ENCODE measurements at places on chromosomes 1 and 21. TPM values are rescaled to one million over a fixed set of nuclear protein-coding genes. Genes with fewer than 3 reads are reported as not detected.

DNA sequence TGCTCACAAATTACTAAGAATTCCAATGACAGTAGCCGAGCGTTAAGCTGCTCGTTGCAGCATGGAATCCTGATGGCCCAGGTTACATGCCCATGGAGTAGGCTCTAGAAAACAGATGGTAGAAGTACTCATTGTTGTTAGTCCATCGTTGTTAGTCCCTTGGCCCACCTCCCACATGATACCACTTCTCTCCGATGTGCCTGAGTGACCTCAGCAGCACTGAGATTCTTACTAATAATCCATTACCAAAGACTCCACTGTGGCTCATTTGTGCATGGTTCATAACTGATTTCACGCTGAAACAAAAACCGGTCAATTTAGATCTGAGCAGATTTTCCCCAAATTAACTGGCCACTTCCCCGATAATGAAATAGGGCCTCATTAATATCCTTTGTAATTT is 772.3 kb upstream of the CXADR start:
- DNase-seq: no peak

DNA sequence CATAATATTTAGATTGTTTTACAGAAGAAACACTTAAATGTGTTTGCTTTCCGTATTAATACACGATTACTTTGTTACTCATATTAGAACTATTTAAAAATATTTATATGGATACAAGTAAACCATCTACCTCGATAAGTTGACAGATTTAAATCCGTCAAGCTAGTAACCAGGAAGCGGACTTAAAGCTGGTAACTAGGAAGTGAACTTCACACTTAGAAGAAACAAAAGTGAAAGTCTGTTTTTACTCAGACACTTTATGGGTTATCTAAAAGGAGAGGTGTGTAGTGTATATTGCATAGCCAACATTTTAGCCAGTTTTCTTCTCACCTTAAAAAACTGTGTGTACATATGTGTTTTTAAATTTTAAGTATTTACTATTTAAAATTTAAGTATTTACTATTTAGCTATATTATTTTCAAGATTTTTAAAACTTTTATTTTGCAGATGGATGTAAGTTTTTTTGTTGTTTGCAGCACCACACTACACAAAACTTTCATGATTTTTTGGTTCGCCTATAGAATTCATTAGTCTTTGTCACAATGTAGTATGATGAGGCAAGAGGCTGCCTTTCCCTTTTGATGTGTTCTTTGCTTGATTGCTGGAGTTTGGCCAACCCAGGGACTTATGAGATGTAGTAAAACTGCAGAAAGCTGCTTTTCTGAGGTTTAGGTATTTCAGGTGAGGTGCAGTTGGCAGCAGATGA is 2.7 kb downstream of the USP25 start:
- no peak for DNase-seq

- no peak for DNase-seq
Observed at GRCh38 chr1:85172684-85173337, 28.0 kb downstream of the SYDE2 start.

The PGLYRP3 gene
- not detected for total RNA-seq

GRCh38 chr1:20070357-20070756 is 363 bp downstream of the PLA2G5 start:
- DNase-seq: no peak

The SPATA45 gene
- total RNA-seq: not detected

The TLCD4 gene
- total RNA-seq: 0.06 TPM

DNA sequence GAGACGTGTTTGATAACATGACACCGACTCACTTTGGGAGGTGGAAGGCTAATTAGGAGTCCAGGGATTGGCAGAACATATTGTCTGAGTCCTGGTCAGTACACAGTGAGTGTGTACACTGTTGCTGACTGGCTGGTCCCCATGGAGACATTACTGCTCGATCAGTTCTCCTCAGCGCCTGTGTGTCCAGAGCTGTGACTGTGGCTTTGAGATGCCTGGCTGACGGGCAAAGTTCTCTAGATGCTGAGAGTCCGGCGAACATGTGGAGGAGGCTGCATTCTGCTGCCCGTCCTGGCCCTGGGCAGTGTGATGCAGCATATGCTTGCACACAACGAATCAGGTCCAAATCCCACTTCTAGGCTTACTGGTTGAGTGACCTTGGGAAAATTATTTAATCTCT is 280.1 kb upstream of the ST6GALNAC5 start:
- no peak for DNase-seq

DNA sequence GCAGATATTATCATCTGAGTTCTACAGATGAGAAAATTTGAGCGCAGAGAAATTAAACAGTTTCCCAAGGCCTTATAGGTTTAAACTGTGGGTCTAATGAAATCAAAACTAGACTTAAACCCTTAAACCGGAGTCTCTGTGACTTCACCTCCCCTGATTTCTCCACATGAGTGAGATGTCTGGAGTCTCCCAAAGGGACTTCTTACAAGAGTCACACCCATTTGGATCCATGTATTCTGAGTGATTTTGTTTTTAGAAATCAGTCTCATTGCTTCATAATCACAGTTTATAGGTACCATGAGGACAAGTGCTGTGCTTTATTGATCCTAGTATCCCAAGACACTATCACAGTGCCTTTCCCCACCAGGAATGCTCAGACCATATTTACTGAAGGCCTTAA is 206.0 kb upstream of the JUN start:
- DNase-seq: no peak

GRCh38 chr1:69451196-69451595 is 116.5 kb upstream of the LRRC7 start:
- DNase-seq: no peak

The SYTL1 gene
- total RNA-seq: 103 TPM

The ZBTB8A gene
- total RNA-seq: not detected

The SPRR5 gene
- total RNA-seq: not detected

DNA sequence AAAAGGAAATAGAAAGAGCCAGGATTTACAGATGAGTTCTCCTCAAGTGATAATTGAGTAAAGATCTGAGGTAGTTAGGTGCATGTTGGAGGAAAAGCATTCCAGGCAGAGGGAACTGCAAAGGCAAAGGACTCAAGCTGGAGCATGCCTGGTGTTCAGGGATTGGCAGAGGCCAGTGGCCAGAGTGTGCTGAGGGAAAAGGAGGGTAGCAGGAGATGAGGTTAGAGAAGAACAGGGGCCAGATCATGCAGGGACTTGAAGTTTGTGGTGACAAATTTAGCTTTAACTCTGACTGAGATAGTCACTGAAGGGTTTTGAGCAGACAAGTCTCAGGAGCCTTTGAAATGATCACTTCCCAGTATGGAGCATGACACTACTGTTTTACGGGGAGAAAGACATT is 19.0 kb upstream of the GTF2B start:
- DNase-seq: no peak

- no peak for DNase-seq
Observed at GRCh38 chr1:1124508-1124785, 8.6 kb upstream of the C1orf159 start.

GRCh38 chr1:78047106-78047505 is 1.3 kb downstream of the GIPC2 start:
- no peak for DNase-seq

DNA sequence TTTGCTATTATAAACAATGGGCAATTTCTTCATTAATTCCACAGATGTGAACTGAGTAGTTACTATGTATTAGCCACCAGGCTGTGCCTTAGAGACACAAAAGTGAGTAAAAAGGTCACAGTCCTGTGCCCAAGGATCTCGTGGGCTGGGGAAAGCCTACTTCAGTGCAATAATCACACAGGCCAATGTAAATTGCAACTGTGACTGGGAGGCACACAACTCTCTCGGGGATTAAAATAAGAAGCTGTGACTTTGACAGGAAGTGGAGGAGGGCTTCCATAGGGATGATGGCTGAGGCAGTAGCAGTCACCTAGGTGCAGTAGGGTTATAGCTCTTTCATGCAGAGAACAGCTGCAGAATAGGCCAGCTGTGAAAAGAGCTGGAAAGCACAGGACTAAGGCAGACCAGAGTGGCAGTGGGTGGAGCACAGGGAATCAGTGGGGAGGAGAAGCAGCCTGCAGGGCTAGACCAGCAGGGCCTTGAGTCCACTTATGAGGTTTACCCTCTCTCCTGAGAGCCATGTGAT is 121.9 kb downstream of the MAB21L3 start:
- DNase-seq: no peak

DNA sequence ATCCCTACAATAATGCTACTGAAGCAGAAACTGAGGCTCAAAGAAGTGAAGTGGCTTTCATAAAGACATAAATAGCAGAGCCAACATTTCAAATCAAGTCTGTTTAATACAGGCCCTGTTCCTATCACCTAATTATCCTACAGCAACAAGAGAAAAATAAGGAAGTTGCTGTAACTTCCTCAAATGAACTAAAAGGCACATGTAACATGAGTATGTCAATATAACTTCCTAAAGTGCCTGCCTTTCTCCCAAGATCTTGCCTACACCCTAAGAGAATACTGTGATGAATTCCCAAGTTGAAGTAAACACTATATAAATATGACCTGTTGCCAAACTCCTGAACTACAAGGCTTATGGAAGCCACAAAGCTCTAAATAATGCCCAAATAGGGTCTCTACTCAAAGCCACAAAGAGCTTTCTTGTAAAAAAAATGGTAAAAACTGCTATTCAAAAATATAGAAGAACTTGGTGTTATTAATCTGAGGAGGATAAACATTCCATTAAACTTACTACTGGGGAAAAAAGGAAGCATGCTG is 8.6 kb downstream of the BEND5 start:
- no peak for DNase-seq

GRCh38 chr1:116006486-116006964 is 30.2 kb downstream of the SLC22A15 start:
- DNase-seq: no peak

The LCE6A gene
- not detected for total RNA-seq
